ENCODE measurements at places on chromosomes 2 and 18. TPM values are rescaled to one million over a fixed set of nuclear protein-coding genes. Genes with fewer than 3 reads are reported as not detected.
A peak's percentile ranks its signal among the peaks of the same experiment; 100 is the strongest.

DNA sequence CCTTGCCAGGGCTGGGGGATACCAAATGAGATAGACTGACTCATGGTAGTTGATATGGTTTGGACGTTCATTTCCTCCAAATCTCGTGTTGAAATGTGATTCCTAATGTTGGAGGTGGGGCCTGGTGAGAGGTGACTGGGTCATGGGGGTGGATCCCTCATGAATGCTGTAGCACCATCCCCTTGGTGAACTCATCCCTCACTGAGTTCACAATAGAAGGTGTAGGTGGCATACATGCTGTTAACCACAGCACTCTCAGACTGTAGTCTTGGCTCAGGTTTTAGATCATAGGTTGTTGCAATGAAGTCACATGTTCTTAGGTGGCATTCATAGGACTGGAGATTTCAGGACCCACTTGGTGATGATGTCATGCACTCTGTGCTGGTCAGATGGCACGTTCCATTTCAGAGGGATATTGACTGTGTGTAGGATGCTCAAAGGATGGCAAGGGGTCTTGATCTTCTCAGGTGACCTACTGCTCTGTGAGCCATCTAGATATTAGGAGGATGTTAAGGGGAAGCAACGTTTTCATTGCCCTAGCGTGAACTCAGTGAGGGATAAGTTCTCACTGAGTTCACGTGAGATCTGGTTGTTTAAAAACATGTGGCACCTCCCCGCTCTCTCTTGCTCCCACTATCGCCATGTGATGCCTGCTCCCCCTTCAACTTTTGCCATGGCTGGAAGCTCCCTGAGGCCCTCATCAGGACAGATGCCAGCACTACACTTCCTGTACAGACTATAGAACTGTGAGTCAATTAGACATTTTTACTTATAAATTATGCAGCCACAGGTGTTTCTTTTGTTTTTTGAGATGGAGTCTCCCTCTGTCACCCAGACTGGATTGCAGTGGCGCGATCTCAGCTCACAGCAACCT is 73.8 kb upstream of the ACAA2 start:
- no peak for DNase-seq

- no peak for DNase-seq
Measured at GRCh38 chr2:12183032-12183645, 436.7 kb downstream of the LPIN1 start.

GRCh38 chr2:238339814-238340213 is 19.5 kb downstream of the TRAF3IP1 start:
- peak; percentile 60 for DNase-seq

CKAP2L gene
- 3.6 TPM for polyA plus RNA-seq

FHL2 gene
- polyA plus RNA-seq: 22.3 TPM

RNU2-63P gene
- polyA plus RNA-seq: not detected

DNA sequence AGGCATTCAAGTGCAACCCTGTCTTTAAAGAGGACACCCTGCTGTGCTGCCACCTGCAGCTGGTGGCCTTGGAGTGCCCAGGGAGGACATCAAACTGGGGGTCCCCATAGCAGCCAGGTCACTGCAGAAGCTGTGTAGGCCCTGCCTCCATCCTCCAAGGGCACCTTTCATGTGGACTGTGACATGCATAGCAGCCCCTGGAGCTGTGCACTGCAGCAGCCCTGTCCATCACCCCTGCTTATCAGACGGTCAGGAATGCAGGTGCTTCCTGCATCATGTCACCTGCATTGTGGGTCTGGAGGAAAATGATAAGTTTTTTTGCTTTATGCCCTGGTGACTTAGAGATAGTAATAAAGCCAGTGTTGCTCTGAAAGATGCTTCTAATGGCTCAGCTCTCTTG is 155.7 kb downstream of the DYSF start:
- no peak for DNase-seq

TMEM17 gene
- 4.1 TPM for polyA plus RNA-seq

GLI2 gene
- 3.6 TPM for polyA plus RNA-seq

All from small intestine (tissue), 16 donors.